ENCODE measurements at places on chromosomes 11 and 22.

GRCh38 chr11:92480499-92480898 is 255.9 kb downstream of the FAT3 start:
- DNase-seq, result no peak

DNA sequence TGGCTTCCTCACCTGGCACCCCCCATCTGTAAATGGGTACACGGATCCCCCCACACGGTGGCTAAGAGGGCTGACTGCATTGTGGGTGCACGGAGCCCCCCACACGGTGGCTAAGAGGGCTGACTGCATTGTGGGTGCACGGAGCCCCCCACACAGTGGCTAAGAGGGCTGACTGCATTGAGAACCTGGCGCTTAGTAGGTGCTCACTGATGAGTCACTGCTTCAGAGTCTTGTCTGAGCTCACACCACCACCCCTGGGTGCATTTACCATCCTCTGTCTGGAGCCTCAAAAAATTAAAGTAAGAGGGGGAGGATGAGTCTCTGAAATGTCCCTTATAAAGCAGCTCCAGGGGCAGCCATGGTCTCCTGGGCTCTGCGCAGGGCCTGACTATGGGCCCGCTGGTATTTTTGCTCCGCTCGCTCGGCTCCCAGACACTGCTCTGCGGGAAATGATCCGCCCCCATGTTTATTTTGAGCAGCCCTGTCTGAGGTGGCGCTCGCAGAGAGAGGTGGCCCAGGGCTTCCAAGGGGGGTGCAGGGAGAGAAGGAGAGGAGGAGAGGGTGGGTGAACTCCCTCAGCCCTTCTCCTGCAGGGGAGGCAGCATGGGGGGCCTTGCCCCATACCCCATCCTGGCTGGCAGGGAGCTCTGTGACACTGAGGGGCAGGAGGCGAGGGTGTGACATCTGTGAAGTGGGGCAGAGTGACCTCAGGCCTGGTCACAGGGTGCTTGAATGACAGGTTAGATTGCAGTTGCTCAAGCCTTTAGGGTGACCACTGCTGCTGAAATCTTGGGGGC is 82.6 kb downstream of the CACNA1I start:
- DNase-seq, result no peak

DNA sequence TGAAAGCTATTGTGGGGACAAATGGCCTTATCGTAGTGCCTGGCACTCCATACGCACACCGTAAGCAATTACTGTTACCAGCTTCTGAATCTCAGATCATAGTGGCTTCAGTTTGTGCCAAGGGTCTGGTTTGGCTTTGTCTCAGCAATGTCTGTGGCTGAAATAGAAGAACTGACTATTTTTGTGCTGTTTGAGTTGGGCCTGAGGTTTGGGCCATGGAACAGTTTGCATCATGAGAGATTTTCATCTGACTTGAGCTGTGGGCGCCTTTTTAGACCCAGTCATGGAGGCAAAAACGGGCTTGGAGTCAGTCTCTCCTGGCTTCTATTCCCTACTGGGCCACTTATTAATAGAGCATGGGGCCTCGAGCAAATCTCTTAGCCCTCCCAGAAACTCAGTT is 121.1 kb upstream of the CRYBB3 start:
- no peak for DNase-seq

DNA sequence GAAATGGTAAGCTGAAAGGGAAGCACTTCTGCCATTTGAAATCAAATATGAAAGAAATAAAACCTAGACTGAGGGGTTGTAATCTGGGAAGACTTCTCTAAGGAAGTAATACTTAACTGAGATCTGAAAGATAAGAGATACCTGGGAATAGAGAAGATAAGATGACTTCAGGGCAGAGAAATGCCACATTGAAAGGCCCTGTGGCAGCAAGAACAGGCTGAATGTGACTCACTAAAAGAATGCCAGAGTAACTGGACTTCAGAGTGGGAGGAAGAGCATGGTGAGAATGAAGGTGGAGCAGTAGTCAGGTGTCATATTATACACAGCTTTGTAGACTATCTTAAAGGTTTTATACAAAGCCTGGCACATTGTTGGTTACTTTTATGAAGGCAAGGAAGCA is 17.6 kb downstream of the CALCA start:
- no peak for DNase-seq

DNA sequence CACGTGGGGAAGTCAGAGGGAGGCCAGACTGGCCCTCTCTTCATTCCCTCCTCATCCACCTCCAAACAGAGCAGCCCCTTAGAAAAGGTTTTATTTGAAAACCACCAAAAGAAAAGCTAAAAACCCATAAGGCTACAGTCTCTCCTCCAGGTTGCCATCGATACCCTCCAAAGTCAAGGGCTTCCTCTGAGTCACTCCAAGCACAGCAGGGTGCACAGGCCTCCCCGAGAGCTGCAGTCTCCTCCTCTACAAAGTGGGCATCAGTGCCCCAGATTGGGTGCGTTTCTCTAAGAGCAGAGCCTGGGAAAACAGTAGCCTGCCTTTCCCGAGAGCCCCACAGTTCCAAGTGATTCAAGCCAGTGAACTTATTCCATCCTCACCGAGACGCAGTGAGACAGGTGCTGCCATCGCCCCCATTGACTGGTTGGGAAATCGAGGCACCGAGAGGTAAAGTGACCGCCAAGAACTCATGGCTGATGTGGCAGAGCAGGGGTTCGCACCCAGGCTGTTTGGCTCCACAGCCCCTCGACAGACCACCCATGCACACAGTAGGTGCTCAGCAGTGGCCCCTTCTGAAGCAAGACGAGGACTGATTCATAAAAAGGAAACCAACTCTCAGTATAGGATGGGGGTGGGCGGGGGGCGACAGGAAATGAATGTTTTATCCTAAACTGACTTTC is 91.7 kb upstream of the SHISAL1 start:
- DNase-seq, result no peak

DNA sequence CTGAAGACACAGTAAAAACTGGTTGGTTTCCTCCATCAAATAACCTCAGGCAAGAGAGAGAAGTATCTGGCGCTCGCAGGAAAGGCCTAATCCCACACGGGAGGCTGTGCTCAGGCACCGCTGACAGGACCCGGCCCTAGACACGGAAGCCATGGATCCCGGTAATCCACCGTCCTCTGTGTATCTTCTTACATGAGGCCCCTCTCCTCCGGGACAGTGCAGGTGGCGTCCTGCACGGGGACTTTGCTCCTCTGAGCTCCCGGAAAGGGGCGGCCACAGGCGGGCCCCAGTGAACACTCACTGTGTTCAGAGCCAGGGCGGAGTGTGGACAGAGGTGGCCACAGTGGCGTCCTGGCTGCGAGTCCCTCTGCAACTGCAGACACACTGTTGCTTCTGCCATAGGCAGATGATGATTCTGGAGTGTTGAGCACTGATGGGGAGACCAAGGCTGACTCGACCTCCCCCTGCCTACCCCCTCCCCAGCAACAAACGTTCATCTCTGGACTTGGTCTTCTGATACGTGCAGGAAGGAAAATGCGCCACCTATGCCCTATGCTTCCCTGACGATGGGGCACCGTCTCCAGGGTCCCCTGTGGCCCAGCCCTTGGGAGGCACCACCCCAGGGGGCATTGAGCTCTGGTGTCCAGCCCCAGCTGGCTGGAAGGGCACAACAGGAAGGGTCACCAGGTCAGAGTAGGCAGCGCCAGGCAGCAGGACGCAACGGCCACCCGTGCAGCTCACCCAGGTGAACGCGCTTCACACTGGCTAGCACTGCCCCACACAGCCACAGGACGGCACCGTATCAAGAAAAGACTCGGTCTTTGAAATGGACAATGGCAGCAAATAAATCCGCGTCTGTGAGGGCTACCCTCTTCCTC is 95.7 kb downstream of the TRMU start:
- peak; percentile 23 for DNase-seq

DNA sequence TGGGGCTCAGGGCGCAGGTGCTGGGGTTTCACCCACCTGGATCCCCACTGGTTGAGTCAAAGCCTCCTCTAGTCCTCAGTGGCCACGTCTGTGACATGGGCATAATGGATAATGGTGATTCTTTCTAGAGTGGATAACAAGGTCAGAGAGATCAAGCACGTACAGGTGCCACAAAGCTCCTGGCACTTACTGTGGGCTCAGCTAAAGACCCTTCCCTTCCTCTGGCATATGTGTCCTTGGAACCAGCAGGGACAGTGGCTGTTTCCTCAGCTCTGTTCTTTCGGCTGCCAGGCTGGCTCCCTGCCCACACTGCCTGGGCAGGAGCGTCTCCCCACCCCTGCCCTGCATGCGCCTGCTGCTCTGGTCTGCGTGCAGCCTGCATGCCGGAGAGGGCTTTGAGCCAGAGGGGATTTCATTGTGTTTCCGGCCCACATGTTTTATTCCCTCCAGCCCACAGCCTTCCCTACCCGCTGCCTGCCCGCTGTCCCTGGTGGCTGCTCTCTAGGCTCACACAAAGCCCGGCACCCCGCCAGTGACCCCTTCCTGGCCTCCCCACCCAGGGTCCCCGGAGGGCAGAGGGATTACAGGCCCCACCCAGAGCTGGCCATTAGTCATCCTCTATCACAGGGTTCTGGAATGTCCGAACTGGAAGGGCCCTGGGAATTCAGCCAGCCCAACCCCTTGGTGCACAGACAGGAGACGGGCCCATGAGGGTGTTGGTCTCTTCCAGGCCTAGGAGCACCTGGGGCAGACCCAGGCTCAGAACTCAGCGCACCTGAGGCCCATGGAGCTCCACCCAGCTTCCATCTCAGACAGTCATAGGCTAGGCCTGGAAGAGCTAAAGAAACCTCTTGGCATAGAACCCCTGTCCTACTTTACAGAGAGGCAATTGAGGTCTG is 55.3 kb upstream of the GCAT start:
- peak; percentile 94 for DNase-seq

DNA sequence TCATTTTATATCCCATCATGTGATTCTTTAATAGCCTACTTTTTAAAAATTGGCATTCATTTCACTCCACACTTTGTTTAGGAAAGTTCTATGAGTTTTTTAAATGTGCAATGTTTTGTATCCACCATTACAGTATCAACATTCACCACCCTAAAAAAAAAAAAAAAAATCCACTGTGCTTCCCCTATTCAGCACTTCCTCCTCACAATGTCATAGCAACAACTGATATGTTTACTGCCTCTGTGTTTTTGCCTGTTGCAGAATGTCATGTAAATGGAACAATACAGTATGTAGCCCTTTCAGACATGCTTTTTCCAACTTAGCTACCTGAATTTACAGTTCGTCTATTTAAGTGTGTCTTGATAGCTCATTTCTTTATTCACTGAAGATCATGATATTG is 754.2 kb downstream of the FAM181B start:
- DNase-seq, result no peak

DNA sequence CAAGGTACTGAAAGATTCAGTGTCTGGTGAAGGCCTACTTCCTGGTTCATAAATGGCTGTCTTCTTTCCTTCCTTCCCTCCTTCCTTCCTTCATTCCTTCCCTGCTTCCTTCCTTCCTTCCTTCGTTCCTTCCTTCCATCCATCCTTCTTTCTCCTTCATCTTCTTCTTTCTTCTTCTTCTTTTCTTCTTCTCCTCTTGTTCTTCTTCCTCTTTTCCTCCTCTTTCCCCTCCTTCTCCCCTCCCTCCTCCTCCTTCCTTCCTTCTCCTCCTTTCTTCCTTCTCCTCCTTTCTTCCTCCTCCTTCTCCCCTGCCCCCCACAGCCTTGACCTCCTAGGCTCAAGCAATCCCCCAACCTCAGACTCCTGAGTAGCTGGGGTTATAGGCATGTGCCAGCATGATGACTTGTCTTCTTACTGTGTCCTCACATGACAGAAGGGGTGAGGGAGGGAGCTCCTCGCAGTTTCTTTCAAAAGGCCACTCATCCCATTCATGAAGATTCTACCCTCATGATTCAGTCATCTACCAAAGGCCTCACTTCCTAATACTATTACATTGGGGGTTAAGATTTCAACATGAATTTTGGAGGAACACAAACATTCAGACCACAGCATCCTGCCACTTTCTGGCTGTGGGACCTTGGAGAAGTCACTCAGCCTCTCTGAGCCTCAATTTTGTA is 22.6 kb upstream of the CCDC134 start:
- DNase-seq, result no peak

GRCh38 chr11:108324587-108324986 is 101.7 kb downstream of the ATM start:
- no peak for DNase-seq

GRCh38 chr22:19218541-19219233 is 40.2 kb upstream of the SLC25A1 start:
- DNase-seq, result peak; percentile 15

- no peak for DNase-seq
These were observed 44.6 kb downstream of the RDX start for GRCh38 chr11:110251836-110252235.

DNA sequence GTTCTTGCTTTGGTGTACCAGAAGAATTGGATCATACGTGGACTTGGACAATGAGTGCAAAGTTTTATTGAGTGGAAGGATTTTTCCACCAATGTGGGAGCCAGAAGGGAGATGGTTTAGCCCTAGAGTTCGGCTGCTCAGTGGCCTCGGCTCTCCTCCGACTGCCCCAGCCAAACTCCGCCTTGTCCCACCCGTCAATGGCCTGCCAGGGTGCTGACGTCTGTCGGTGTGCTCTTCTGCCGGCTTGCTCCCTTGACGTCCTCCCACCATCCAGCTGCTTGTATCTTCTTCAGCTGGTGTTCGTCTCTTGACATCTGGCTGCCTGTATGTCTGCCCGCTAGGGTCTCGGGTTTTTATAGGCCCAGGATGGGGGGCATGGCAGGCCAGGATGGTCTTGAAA is 154.8 kb downstream of the APOL5 start:
- DNase-seq, result no peak

DNA sequence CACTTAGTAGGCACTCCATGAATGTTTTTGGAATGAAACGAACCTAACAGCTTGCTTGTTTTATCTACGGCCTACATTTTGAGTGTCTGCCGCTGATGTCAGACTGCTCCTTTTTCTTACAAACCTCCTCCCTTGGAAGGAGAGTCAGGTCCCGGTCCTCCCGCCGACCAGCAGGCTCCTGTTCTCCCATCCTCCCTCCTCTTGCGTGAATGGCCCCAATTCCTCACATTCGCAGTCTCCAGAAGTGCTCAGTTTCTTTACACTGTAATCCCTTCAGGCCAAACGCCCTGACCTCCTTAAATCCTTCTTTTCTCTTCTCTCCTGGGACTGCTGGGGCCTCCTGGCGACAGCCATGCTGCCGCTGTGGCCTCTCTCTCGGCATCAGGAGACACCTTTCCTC is 82.6 kb upstream of the CSNK2A3 start:
- DNase-seq, result peak; percentile 34

GRCh38 chr11:112163875-112164685 is at the start of gene IL18:
TSS of gene IL18 (minus strand) at chr11:112164094. CDS start at chr11:112155053, 9,041 bp downstream.
- peak; percentile 62 for DNase-seq

GRCh38 chr11:19869946-19870589 is 157.4 kb downstream of the NAV2 start:
- DNase-seq, result no peak
